Muscle of arm (tissue), 14 donors: ENCODE measurements at places on chromosomes 11 and 22.

DNA sequence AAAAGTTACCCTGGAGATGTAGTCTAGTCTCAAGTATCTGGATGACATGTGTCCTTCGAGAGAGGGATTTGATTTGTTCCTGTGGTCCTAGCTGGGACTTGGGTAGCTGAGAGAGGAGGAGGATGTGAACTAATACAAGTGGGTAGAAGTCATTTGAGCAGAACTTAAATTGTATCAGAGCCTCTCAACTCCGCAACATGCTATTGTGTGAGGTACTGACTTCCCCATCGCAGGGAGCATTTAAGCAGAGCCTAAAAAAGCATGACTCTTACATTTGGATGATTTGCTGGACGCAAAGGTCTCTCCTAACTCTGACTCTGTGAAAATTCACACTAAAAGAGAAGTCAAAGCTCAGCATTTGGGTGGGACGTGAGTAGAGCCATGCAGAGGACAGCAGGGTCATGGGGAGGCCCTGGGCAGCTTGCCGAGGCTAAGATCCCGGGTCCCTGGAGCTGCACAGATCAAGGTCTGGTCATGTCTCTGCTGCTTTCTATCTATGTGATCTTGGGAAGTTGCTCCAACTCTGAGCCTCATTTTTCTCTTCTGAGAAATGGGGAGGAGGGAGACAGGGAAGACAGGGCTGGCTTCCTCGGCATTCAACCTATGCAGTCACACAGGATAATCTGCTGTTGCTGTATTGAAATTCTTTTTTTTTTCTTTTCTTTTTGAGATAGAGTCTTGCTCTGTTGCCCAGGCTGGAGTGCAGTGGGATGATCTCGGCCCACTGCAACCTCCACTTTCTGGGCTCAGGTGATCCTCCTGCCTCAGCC lies 44.9 kb downstream of the CD82 start:
- no peak for DNase-seq

- DNase-seq: no peak
Measured at GRCh38 chr11:133501643-133502539, 30.4 kb downstream of the OPCML start.

- no peak for DNase-seq
Measured at GRCh38 chr11:131465746-131466145, 95.3 kb downstream of the NTM start.

DNA sequence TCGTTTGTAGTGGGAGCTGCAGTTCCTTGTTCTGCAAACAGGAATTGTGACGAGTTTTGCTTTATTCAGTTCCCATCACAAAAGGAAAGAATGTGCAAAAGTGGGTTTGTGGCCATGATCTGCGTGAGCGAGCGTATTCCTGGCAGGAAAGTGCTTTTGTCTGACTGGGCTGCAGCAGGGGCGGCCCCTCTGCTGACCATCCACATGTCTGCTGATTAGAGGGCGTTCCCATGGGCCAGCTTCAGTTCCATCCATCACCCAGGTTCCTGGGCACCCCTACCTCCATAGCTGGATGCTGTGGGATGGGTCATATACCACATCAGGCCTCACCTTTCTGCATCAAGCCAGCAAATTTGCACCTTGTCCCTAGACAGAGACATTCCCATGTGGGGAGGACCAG lies 28.9 kb upstream of the GAL start:
- DNase-seq: no peak

GRCh38 chr11:118928101-118928869 lies 2.6 kb upstream of the BCL9L start:
- DNase-seq: peak; percentile 96

- DNase-seq: no peak
Measured at GRCh38 chr22:30304495-30305244, 15.4 kb upstream of the CASTOR1 start.

DNA sequence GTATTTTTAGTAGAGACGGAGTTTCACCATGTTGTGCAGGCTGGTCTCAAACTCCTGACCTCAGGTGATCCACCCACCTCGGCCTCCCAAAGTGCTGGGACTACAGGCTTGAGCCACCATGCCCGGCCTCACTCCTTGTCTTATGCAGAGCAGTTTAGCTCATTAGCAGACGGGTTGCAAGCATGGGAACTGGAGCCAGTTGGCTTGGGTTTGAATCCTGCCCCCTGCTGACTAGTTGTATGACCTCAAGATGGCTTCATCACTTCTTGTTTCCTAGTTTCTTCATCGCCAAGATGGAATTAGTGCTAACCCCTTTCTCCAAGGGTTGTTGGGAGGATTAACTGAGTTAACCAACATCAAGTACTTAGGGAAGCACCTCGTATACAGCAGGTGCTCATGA lies 23.4 kb upstream of the RASD2 start:
- DNase-seq: no peak

DNA sequence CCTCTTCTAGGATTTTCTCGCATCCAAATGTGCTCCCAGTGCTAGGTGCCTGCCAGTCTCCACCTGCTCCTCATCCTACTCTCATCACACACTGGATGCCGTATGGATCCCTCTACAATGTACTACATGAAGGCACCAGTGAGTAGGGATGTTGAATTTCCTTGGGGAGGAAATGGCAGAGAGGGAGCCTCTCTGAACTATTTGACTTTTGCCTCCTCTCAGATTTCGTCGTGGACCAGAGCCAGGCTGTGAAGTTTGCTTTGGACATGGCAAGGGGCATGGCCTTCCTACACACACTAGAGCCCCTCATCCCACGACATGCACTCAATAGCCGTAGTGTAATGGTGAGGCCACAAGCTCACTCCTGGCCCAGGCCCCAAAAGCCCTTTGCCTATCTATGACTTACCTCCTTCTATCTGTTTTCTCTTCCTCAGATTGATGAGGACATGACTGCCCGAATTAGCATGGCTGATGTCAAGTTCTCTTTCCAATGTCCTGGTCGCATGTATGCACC lies 2.5 kb downstream of the TAF10 start:
- DNase-seq: no peak

GRCh38 chr11:94749369-94749768 lies 18.8 kb upstream of the AMOTL1 start:
- no peak for DNase-seq

DNA sequence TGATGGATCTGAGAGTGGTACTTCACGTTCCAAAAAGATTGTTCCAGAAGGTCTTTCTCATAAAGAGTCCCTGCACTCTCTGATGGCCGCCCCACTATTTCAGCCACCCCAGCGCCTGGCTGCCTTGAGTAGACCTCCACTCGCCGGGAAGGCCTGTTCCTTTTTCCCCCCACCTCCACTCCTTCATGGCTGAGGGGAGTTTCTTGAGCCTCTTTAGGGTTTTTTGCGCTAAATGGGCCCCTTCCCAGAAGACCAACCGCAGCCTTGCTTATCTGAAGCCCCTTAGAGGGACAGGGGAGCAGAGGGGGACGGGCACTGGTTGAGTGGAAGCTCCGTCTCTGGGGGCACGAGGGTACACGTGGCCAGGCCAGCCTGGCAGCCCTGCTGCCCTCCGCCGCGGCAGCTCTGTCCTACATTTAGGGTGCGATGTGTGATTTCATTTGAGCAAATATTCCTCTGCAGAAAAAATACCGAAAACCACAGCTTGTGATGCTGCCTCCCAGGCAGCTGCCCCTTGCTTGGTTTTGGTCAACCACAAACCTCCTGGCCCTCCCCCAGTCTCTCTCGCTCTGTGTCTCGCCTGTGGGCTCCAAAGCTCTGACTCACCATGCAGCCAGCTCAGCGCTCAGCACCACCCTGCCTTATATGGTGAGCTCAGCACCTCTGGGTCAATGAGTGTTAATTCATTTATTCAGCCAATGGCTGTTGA lies 88.7 kb downstream of the TP53I11 start:
- DNase-seq: no peak

- no peak for DNase-seq
Measured at GRCh38 chr11:5922749-5923426, 19.2 kb upstream of the OR56A3 start.

- peak; percentile 53 for DNase-seq
Measured at GRCh38 chr11:11555208-11555607, 66.6 kb downstream of the GALNT18 start.

DNA sequence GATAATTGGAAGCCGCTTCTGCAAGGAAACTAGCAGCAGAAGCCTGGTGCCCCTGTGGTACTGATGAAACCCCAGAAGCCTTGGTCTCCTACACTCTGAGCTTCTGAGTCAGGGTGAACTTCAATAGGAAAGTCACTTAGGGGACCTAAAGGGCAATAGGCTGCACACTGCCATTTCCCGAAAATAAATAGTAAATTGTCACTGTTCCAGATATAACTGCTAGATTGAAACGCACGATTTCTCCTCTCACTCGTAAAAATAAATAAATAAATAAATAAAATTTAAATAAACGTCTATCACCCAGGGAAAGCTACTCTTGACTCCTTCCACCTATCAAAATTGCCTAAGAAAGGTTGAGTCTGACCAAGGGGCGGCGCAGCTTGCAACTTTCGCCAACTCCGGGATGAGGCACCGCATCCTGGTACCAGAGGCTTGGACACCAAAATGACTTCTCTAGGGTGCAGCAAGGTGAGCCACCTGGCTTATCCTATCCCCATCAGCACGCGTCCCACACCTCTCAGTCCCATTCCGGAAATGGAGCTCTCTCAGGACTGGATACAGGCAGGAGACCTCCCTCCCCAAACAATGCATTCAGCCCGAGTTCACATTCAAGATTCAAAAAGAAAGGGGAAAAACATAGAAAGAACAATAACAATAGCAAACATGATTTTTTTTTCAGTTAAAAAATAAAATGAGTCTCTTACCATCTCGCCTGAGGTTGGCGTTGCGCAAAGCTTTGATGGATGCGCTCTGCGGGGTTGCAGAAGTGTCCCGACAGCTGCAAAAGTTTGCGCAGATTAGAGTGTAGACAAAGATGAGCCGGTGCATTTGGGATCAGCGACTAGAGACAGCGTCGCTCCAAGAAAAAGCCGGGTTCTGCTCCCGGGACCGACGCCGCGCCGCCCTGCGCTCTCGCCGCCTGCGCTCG lies 583 bp downstream of the PDGFD start:
- DNase-seq: peak; percentile 40

GRCh38 chr11:67400942-67401494 lies 640 bp downstream of the PPP1CA start:
- DNase-seq: no peak

DNA sequence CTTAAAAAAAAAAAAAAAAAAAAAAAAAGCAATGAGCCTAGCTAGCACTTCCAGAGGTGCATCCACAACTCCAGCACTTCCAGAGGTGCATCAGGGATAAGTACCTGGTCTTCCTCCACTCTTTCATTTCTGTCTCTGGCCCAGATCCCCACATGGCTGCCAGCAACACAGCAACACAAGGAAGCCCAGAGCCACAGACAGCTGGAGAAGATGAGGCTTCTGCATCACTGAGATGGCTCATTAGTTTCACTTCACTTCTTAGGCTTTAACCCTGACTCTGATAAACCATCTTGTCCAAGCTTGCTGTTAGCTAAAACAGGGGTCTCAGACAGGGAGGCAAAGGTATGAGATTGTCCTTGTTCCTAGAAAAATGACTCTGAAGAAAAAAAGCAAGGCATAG lies 35.6 kb downstream of the PC start:
- DNase-seq: no peak

- DNase-seq: no peak
Measured at GRCh38 chr11:91100427-91100826, 877.6 kb upstream of the CHORDC1 start.

DNA sequence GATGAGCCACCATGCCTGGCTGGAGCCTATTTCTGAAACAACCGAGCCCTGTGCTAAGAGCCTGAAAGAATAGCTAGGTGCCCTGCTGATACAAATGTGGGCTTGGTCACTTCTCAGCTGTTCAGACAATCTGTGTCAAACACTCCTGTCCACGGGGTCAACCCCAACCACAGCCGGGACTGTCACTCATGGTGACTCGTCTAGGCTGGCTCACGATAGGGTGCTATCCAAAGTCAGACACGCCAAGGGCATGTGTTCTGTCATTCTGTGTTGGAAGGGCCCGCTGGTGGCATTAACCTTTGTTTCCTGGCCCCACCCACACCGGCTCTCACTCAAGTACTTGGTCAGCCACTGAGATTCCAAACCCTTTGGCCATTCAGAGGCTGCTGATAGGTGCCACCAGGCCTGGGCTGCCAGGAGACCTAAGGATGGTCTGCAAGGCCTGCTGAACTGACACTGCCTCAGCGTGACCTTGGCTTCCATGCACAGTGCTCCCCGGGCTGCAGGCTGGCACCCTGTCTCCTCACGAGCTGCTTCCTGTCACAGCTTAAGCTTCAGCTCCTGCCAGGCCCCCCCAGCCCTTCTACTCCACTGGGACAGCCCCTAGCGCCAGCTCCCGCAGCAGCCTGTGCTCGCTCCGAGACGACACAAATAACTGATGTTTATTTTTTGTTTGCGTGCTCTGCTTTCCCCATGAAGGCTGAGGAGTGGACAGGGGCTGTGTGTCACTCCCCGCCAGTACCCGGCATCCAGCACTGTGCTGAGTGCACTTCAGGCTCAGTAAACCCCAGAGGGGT lies 14.2 kb upstream of the CDC42BPG start:
- no peak for DNase-seq

- DNase-seq: no peak
Measured at GRCh38 chr11:117214404-117215110, 15.4 kb downstream of the TAGLN start.
